NCI-H1417 (cell line): ENCODE measurements at places on chromosomes 1 and 21.

DNA sequence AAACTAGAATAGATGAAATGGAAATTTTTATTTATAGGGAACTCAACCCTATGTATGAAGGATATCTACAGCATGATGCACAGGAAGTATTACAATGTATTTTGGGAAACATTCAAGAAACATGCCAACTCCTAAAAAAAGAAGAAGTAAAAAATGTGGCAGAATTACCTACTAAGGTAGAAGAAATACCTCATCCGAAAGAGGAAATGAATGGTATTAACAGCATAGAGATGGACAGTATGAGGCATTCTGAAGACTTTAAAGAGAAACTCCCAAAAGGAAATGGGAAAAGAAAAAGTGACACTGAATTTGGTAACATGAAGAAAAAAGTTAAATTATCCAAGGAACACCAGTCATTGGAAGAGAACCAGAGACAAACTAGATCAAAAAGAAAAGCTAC, 7.9 kb downstream of the USP1 start:
- DNase-seq = no peak

DNA sequence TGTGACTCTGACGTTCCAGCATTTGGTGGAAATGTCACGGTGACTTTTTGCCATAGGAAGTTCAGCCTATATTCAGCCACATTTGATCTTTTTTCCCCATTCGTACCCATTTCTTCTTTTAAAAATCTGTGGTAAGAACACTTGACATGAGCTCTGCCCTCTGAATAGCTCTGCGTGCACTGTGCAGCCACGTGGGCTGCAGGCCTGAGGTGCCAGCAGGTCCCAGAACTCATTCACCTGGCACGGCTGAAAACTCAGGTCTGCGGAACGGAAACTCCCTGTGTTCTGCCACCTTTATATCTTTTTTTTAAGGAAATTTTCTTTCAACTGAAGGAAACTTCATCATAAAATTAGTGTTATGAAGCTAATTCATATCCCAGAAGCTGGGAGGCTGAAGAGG, 28.6 kb downstream of the CEP104 start:
- DNase-seq = no peak

GRCh38 chr1:214584805-214585766, 17.9 kb upstream of the CENPF start:
- DNase-seq = peak; percentile 50

DNA sequence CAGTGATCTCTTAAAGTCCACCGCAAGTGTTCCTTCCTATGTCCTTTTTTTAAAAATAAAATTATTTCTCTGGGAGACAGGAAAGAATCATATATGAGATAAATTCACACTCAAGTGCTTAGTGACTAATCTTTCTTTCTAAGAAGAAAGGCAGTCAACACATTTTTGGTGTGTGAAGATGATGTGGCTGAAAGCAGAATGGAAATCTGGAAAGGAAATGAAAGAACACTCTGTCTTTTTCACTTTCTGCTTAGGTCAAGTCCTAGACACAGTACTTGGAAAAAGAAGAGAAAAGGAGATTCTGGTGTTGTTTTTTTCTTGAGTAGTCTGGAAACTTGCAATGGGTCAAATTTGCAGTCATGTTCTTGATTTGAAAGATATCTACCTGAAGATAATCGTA, 45.5 kb upstream of the PRRX1 start:
- DNase-seq = no peak

DNA sequence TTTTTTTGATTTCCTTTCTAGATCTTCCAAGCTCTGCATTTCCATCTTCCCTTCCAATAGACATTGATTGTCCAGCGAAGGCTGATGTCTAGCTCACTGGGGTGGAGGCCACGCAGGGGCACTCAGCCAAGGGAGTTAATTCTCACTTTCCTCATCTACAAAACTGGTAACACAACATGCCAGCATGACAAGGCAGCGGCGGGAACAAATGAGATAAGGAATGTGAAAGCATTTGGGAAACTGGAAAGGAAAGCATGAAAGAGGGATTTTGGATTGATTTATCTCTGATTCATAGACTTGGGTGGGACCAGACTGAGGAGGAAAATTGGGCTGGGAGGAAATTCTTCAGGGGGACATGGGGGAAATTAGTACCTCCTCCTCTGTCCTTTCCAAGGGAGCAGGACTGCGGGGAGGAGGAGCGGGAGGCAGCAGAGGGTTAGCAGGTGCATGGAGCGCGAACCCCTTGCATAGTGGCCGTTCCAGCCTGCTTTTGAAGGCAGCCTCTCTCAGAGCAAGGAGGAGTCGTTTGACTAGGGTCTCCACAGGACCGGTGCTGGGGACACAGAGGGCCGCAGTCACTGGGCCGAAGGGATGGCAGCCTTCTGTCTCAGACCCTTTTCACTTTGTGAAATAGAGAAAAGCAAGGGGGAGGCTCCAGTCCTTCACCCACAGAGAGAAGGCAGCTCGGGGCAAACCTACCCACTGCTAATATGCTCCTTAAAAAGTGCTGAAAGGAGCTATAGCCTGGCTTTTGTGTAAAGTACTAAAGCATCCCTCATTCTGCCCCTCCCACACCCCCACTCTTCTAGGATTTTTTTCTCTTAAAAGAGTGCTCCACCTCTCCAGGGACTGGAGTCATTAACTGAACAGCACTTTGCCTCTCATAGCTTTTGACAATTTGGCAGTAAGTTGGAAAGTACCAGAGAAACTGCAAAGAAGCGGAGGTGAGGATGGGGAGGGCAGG, 89.2 kb downstream of the PLXNA2 start:
- DNase-seq = peak; percentile 81

DNA sequence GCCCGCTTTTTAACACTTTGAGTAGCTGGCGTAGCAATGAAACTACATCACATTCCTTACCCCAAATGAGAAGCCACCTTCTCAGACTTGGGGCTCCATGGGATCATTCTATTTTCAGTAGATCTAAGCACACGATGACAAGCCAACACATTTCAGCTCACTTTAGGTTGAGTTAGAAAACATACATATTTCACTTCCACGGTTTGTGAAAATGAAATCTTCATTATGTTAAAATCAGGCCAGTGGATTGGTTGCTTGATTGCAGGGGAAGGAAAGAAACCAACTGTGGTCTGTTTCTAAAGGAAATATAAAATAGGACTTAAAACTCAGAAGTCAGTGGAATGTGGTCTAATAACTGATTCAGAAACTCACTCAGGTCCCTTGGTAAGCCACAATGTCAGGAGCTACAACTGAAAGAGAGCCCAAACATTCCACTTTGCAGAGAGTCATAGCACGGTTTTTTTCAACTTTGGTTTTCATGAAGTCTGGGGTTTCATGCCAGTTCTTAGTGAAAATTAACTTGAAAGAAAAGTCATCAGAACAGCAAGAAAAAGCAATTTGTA, 82.3 kb upstream of the TIAM1 start:
- no peak for DNase-seq

- DNase-seq = no peak
Observed at GRCh38 chr1:67711158-67711854, 26.3 kb downstream of the GADD45A start.

- DNase-seq = peak; percentile 29
Observed at GRCh38 chr1:118154220-118154619, 30.8 kb downstream of the SPAG17 start.
